ENCODE measurements at places on chromosomes 5 and 9. TPM values are rescaled to one million over a fixed set of nuclear protein-coding genes. Genes with fewer than 3 reads are reported as not detected.
A peak's percentile ranks its signal among the peaks of the same experiment; 100 is the strongest.

SPINK6 gene
- total RNA-seq: not detected

SSNA1 gene
- 81.4 TPM for total RNA-seq

C5orf22 gene
- 40.6 TPM for total RNA-seq

TUSC1 gene
- 0.58 TPM for total RNA-seq

IRX2 gene
- 7.0 TPM for total RNA-seq

ANKRD20A1 gene
- 0.18 TPM for total RNA-seq

- no peak overlapping the region for H3K4me3 ChIP-seq
- H3K36me3 ChIP-seq: no peaks in the 10 kb centered on the region
- H3K4me1 ChIP-seq: peaks cover 49% of the 10 kb centered on the region
- H3K27me3 ChIP-seq: no peaks in the 10 kb centered on the region
- no peak for DNase-seq
These were observed 313 bp downstream of the LCN12 start for GRCh38 chr9:136952321-136952850.

DNA sequence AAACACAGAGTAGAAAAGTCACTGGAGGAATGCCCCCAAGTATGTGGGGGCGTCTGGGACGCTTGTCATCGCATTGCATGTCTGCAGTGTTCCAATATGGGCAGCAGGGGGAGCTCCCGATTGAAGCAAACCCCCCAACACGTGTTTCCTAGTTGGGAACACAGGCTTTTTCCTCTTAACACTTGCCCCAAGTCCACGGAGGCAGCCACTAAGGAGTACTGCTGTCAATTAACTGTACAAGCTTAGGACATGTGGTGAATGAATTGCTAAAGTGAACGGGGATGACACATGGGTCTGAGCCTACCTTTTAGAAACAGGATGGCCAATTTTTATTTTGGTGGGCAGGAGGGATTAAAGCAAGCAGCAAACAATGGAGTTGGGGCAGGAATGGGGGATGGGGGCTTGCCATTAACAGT lies 2.2 kb downstream of the GABRB2 start:
- H3K4me3 ChIP-seq: no peak overlapping the region
- H3K27me3 ChIP-seq: peaks cover 53% of the 10 kb centered on the region
- no peak overlapping the region for H3K27ac ChIP-seq
- no peaks in the 10 kb centered on the region for H3K36me3 ChIP-seq

- no peaks in the 10 kb centered on the region for H3K27me3 ChIP-seq
- no peak overlapping the region for H3K27ac ChIP-seq
- no peak overlapping the region for H3K4me3 ChIP-seq
- H3K4me1 ChIP-seq: no peaks in the 10 kb centered on the region
- H3K36me3 ChIP-seq: no peaks in the 10 kb centered on the region
- no peak for DNase-seq
These were observed 219.8 kb downstream of the FBXL7 start for GRCh38 chr5:15719784-15720183.

GRCh38 chr9:117543089-117543488 lies 128.2 kb upstream of the ASTN2 start:
- no peak overlapping the region for H3K4me3 ChIP-seq
- H3K27me3 ChIP-seq: no peaks in the 10 kb centered on the region
- no peaks in the 10 kb centered on the region for H3K4me1 ChIP-seq
- DNase-seq: no peak

GRCh38 chr9:104293877-104294276 lies 199.8 kb downstream of the SMC2 start:
- H3K27me3 ChIP-seq: no peaks in the 10 kb centered on the region
- H3K4me1 ChIP-seq: no peaks in the 10 kb centered on the region
- H3K36me3 ChIP-seq: no peaks in the 10 kb centered on the region
- no peak overlapping the region for H3K4me3 ChIP-seq
- no peak for DNase-seq

DNA sequence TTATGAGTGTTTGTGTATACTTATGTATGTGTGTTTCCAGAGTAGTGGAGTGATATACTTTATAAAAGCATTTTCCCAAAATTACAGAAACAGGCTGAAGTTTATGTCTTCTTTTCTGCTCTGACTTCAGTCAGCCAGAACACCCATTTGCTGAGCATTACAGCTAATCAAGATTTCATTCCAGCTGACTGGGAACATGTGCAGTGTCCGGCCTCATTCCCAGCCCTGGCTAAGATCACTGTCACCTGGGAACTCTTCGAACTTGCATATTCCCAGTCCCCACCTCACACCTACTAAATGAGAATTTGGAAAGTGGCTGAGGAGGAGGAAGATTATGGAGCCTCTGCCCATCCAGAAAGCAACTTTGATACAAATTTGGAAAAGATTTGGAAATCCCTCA lies 90.8 kb upstream of the PRRC1 start:
- DNase-seq: peak; percentile 37
- H3K27ac ChIP-seq: no peak overlapping the region
- no peaks in the 10 kb centered on the region for H3K27me3 ChIP-seq
- peaks cover 31% of the 10 kb centered on the region for H3K4me1 ChIP-seq
- H3K36me3 ChIP-seq: no peaks in the 10 kb centered on the region

DNA sequence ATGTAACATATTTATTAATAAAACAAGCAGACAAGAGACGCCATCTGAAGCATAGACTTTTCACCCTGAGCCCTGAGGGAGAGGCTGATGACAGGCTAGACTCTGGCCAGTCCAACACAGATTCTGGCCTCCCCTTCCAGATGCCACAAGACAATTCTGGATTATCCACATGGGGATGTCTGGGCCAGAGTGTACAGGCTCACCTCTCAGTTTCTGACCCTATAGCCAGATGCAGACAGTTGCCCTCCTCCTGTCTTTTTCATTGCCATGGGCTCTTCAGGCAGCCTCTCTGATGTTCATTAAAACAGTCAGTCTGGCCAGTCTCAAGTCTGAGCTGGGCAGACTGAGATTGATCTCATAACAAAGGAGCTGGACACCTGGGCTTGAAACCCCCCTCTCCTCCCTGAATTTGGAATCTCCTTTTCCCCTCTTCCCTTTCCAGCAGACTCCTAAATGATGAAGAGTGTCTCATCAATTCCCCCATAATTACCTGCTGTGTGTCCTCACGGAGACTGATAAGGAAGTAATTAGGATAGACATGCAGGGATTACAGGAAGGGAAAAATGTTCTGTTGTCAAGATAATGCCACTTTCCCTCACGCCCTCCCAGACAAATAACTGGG lies 89.6 kb downstream of the ASTN2 start:
- no peaks in the 10 kb centered on the region for H3K27me3 ChIP-seq
- H3K4me3 ChIP-seq: no peak overlapping the region
- no peaks in the 10 kb centered on the region for H3K4me1 ChIP-seq
- H3K27ac ChIP-seq: no peak overlapping the region
- no peaks in the 10 kb centered on the region for H3K36me3 ChIP-seq

GRCh38 chr9:128636024-128636390 lies 20.6 kb downstream of the DYNC2I2 start:
- DNase-seq: peak; percentile 79
- peaks cover 29% of the 10 kb centered on the region for H3K36me3 ChIP-seq
- H3K4me3 ChIP-seq: peak overlapping the region; percentile 27
- no peaks in the 10 kb centered on the region for H3K27me3 ChIP-seq

DNA sequence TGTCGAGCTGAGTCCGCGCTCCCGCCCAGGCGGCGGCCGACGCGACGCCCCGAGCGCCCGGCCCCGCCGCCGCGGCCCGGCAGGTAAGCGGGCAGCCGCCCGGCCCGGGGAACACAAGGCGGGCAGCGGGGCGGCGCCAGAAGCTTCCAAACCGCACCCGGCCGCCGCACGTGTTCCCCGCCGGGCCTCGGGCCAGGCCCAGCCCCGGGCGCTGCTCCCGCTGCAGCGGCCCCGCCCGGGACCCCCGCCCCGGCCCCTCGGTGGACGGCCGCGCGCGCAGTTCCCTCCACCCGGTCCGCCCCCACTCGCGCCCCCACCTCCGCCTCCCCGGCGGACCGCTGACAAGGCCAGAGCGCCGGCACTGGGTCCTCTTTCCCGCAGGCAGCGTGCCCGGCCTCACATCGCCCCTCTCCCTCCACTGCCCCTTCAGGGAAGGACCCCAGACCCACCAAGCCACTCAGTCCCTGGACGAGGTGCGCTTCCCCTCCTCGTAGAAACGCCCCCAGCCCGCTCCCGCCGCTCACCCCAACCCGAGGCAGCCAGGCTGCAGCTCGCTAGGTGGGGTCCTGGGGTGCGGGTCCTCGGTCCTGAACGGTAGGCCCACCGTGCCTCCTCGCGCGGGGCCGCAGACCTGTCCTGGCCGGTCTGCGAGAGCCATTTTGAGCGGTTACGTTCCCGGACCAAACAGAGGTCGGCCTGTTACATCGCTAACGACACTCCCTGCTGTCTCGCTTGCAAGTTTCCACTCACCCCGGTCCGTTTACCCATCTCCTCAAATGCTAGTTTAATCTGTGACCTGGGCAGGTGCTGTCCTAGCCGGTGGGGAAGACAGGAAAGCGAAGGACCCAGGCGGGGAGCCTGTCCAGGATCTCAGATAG lies 475 bp downstream of the WDR5 start:
- peaks cover 18% of the 10 kb centered on the region for H3K36me3 ChIP-seq
- DNase-seq: peak; percentile 60
- H3K4me3 ChIP-seq: peak overlapping the region; percentile 99
- H3K27me3 ChIP-seq: no peaks in the 10 kb centered on the region
- H3K4me1 ChIP-seq: peaks cover 53% of the 10 kb centered on the region

DNA sequence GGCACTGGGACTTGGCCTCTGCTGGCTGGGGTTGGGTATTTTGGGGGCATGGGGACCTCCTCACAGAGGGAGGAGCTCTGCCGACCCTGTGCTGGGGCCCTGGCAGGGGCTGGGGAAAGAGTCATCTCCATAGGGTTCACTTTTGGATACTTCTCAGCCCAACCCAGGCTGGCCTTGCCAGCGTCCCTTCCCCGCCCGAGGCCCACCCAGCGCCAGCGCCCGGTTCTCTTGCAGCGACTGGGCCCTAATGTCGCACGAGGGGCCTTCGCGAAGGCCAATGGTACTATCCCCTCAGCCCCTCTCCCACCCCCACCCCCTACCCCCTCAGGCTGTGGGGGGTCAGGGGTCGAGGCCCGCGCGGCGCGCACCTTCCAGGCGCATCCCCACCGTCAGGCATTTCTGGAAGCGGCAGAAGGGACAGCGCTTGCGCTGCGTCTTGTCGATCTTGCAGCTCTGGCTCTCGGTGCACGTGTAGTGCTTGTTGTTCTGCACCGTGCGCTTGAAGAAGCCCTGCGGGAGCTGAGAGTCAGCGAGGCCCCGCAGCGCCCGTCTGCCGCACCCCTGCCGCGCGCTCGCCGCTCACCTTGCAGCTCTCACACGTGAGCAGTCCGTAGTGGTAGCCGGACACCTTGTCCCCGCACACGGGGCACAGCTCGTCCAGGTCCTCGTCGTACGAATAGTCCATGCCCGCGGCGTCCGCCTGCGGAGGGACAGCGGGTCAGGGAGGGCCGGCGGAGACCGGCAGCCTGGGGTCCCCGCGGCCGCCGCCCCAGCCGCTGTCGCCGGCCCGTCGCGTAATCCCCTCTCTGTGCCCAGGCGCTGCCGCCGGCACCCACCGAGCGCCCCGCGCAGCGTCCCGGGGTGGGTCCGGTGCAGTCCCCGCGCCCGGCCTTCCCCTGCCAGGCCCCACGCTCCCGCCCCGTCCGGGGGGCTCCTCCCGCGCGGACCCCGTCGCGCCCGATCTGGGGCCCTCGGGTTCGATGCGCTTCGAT lies 4.2 kb downstream of the NR5A1 start:
- no peak overlapping the region for H3K27ac ChIP-seq
- H3K4me3 ChIP-seq: no peak overlapping the region
- DNase-seq: peak; percentile 49

GRCh38 chr5:20098694-20099093 lies 110.7 kb upstream of the CDH18 start:
- DNase-seq: no peak
- no peaks in the 10 kb centered on the region for H3K4me1 ChIP-seq
- no peak overlapping the region for H3K4me3 ChIP-seq

DNA sequence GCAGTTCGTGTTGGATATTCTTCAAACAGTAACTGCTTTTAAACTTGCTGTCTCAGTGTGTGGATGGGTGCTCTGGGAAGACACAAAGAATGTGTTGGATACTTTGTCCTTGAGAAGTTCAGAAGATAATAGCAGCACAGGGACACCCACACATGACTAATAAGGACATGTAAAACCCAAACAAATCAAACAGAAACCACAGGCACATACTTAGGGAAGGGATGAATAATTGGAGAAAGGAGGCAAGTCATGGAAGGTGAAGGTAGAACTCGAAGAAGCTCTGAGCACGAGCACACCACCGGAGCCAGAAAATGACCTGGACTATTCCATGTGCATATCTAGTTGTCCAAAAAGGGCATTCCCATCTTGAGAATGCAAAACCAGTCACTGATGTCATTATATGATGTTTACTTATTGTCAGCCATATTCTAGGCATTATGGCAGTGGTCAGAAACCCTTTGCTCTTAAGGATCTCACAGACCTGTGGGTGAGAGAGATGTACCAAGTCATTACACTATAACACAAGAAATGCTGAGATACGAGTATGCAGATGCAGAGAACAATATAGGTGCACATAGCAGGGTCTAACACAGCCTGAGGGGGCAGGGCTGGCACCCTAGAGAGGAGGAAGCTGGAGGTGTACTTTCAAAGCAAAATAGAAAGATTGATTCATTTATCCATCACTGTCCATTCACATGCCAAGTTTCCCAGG lies 152.9 kb downstream of the PIK3R1 start:
- no peak overlapping the region for H3K4me3 ChIP-seq
- DNase-seq: no peak
- H3K27me3 ChIP-seq: no peaks in the 10 kb centered on the region
- H3K27ac ChIP-seq: no peak overlapping the region

- DNase-seq: no peak
- no peaks in the 10 kb centered on the region for H3K27me3 ChIP-seq
- H3K4me3 ChIP-seq: no peak overlapping the region
- no peaks in the 10 kb centered on the region for H3K4me1 ChIP-seq
These were observed 75.9 kb upstream of the ADAMTS19 start for GRCh38 chr5:129384193-129384592.

- H3K27me3 ChIP-seq: no peaks in the 10 kb centered on the region
- no peak for DNase-seq
- H3K36me3 ChIP-seq: no peaks in the 10 kb centered on the region
- no peaks in the 10 kb centered on the region for H3K4me1 ChIP-seq
- H3K27ac ChIP-seq: no peak overlapping the region
These were observed 70.4 kb upstream of the SIMC1 start for GRCh38 chr5:176167800-176168199.

DNA sequence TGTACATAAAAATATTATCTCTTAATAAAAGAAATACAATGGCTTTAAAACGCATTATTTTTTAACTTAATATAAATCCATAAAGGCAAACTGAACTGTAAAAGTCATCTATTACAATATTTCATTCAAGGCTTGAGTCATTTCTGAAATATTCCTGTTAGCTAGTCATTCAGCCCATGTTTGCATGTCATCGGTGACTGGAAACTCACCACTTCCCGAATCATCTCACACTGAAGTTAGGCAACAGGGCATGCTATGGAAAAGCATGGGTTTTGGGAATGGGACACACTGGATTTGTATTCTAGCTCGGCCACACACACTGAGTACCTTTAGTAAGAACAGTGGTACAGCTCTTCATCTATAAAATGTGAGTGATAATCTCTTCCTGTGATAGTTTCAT lies 691.1 kb upstream of the C9orf72 start:
- H3K4me1 ChIP-seq: no peaks in the 10 kb centered on the region
- DNase-seq: no peak
- no peak overlapping the region for H3K27ac ChIP-seq
- no peaks in the 10 kb centered on the region for H3K27me3 ChIP-seq

- no peak overlapping the region for H3K27ac ChIP-seq
- H3K4me3 ChIP-seq: no peak overlapping the region
- H3K36me3 ChIP-seq: peaks cover 11% of the 10 kb centered on the region
- no peak for DNase-seq
- H3K27me3 ChIP-seq: no peaks in the 10 kb centered on the region
These were observed 297.6 kb downstream of the KDM4C start for GRCh38 chr9:7055171-7055903.

GRCh38 chr5:57832875-57833274 lies 350.3 kb upstream of the ACTBL2 start:
- H3K4me1 ChIP-seq: no peaks in the 10 kb centered on the region
- no peak for DNase-seq
- H3K36me3 ChIP-seq: no peaks in the 10 kb centered on the region
- H3K27ac ChIP-seq: no peak overlapping the region
- H3K4me3 ChIP-seq: no peak overlapping the region

Measured in stomach (tissue), 19 donors.